Mesothelial cell of epicardium (in vitro differentiated cells): ENCODE measurements at places on chromosomes 4 and X.

DNA sequence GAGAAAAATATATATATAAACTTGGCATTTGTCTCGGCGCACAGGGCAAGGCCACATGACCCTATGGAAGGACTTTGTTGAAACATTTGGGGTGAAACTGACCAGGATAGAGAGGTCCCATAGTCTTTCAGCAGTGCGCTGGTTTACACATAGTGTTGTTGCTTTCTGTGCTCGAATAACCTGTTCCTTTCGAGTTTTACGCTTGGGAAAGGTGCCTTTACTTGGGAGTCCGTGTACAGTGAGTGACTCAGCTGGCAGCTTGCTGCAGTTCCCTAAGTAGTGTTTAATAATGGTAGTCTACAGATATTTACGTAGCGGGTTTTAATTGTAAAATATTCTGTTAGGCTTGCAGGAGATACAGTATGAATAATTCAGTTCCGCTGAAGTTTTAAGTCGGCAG lies 578 bp downstream of the APOOL start:
- DNase-seq: no peak

- no peak for DNase-seq
Measured at GRCh38 chr4:123749383-123749782, 352.8 kb downstream of the SPRY1 start.

GRCh38 chrX:1403228-1403627 lies 11.3 kb upstream of the SLC25A6 start:
- DNase-seq: no peak

- DNase-seq: no peak
Measured at GRCh38 chr4:48315728-48316630, 25.4 kb upstream of the SLAIN2 start.

DNA sequence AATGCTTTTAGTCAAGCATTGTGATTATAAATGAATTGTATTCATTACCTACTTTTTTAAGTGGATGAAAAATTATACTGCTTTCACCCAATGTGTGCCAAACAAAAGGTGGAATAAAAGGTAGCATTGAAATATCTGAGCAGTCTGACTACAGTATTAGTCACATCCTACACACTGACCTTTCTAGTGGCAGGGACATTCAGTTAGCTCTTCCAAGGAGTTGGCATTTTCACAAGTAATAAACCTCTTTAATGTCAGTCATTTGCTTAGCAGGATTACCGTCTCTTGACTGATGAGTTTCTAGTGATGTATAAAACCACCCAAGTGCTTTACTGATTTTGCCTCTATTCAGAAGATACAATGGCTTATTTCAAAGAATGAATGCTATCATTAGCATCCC lies 687.9 kb downstream of the ARAP2 start:
- no peak for DNase-seq

DNA sequence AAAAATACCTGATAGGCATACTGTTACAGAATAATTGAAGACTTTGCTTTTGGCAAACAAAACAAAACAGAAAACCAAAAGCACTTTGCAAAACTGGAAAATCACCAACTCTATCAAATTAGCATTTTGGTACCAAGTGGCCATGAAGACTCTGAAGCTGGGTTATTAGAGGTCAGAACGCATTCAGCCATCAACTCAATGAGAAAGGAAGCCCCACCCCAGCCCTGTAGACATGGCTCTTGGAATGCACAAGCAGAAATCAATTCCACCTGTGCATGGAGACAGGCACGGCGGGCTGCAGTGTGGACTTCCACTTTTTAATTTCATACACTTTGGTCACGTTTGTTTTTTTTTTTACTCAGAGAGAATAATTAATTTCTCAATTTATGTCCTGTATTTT lies 93.6 kb upstream of the DHX15 start:
- no peak for DNase-seq

DNA sequence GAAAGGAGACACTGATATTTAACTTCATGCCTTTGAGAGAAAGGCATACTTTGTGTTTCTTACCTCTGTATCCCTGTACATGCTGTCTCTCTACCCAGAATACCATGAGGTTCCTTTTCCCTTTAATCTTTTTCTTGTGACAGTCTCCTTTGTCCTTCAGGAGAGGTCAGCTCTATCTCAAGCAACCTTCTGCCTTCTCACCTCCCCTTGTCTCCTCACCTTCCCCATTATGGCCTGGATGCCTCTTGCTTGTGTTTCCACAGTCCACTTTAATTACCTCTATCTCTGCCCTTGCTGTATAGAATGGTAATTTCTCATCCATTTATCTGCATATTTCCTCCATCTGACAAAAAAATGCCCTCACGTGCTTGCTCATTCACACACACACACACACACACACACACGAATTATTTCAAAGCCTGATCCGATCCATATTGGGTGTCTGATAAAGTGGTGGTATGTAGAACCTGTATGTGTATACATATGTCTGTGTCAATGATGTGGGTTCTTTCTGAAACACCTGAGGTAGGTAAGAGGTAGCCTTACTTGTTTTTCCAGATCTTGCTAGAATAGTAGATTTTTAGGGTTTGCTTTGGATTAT lies 28.5 kb downstream of the MSN start:
- DNase-seq: no peak

DNA sequence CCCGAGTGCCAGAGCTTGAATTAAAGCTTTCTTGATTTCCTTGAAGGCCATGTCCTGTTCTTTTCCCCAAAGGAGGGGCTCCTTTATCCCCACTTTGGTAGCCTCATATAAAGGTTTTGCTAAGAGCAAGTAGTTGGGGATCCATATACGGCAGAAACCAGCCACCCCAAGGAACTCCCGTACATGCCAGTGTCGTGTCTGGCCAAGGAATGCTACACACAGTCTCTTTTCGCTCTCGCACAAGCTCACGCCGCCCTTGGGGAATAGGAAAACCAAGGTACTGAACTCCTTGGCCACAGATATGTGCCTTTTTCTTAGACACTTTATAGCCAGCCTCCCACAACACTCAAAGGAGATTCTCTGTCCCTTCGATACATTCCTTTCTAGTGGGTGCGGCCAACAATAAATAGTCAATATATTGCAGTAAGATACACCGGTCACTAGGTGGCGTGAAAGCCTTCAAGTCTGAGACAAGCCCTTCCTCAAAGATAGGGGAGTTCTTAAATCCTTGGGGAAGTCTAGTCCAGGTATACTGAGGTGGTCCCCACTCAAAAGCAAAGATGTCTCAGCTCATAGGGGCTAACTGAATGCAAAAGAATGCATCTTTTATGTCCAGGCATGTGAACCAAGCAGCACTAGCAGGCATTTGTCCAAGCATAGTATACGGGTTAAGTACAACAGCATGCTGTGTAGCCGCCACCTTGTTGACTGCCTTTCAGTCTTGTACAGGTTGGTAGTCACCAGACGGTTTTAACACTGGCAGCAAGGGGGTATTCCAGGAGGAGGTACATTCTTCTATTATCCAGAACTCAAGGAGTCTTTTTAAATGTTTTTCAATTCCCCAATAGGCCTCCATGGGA lies 57.8 kb upstream of the XAGE1B start:
- no peak for DNase-seq

DNA sequence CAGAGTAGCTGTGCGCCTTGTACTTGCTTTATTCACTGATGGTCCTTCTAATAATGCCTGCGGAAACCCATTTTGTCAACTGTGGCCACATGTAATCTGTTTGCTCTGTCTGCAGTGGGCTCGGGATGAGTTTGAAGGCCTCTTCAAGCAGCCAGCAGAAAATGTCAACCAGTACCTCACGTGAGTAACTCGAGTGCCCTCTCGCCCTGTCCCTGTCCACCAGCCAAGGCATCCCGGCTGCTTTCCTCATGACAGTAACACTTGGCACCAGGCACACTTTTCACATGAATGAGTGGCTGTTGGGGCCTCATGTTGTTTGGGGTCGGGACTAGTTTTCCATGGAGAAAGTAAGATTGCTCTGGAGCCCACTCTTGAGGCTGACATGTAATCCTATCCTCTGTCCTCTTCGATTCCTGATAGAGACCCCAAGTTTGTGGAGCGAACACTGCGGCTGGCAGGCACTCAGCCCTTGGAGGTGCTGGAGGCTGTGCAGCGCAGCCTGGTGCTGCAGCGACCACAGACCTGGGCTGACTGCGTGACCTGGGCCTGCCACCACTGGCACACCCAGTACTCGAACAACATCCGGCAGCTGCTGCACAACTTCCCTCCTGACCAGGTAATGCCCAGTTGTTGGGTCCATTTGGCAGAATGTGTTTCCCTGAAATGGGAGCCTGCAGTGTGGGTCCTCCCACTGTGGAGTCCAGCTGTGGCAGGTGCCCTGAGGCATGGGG lies 8.8 kb upstream of the CDK16 start:
- no peak for DNase-seq

DNA sequence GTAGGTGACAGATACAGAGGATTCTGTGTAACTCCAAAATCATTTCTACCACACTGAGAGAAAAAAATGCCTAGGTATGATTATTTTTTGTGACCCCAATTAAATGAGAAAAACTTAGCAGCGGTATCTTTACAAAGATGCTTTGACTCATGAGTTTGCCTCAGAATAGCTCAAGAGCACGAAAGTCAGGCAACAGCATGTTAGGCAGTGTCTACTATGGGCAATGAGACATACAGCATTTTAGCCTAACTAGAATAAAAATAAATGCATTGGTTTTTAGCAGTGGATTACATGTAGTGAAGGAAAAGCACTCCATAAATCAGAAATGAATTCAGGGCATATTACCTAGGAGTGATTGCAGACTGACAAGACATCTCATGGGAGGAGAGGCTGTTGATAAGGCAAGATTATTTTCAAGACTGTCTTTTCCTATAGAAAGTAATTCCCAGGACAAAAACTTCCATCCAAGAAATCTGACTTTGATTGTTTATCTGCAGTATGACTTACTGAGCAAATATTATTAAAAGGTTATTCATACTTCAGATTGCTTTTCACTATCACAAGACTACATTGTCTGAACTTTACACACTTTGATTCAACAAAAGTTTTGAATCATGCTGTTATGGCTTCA lies 3.6 kb downstream of the ANXA10 start:
- no peak for DNase-seq

DNA sequence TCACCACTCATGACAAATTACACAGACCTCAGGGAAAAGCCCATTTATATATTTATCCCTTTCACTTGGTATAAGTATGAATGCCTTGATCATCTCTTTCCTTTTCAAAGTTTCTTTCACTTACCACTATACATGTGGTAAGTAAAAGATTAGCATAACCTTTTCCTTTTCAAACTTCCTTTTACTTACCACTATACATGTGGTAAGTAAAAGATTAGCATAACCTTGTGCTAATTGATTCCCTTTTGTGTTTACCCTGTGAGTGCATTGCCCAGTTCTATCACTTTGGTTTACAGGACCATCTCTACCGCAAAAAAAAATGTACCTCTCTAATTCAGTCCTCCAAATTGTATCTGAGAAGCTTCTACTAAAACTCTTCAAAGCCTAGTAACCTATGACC lies 32.7 kb upstream of the TCEANC start:
- no peak for DNase-seq

DNA sequence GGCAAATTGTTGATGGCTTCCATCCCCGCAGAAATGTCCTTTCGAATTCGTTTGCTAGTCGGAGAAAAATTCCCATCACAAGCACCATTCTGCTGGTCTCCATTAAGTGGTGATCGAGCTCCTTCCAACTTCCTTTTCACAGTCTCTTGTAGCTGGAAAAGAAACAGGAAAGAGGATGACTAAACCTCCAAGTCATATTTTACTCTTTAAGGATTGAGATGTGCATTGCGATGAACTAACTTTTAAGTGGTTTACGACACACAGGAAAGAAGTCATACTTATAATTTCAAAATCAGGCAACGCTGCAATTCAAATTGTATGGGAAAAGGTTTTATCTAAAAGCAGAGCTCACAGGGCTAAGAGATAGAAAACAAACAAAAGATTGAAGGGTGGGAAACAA lies 225.2 kb downstream of the MGST2 start:
- no peak for DNase-seq

- DNase-seq: no peak
Measured at GRCh38 chr4:2905544-2905943, 57.7 kb downstream of the NOP14 start.

DNA sequence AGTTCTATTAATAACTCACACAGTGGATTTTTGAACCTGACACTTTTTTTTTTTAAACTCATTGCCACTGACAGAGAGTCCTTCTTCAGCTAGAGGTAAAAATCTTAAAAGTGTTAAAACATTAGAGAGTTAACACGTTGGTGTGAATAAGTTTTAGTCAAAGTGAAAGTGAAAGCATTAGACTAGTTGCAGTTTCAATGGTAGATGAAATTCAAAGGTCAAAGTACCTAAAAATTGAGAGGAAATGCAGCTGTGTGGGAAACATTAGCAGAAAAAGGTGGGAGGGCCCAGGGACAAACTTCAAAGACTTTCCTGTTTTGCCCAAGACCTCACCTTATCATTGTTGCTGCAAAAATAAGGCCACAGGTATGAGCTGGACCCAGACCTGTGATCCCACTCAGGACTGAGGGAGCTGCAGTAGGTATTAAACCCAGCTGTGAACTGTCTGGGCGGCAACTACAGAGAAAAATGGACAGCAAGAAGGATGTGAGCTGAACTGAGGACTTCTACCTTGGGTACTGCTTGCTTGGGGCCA lies 17.6 kb upstream of the GABRA4 start:
- no peak for DNase-seq
